ENCODE measurements at places on chromosomes 2 and 18.

DNA sequence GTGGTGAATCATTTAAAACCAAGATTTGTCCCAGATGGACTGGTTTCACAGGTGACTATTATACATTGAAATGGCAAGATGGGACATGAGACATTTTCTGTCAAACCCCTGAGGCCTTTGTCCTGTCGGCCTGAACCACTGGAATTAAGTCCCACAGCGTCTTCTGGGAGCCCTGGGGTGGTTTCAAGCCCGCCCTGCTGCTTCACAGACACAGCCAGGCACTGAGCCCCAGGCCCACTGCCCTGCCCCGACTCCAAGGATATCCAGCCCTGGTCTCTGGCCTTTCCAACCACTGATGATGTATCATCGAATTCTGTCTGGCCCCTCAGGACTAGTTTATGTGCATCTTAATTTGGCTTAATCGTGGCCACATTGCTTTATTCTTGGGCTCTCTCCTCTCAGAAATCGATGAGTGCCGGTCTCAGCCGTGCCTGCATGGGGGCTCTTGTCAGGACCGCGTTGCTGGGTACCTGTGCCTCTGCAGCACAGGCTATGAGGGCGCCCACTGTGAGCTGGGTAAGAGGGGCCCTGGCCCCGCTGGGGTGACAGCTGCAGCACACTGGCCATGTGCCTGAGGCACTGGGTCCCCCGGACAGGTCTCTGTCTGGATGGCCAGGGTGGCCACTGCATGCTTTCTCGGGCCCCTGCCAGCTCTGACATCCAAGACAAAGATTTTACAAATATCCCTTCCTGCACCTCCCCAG, 39.5 kb downstream of the MTERF4 start:
- DNase-seq, result no peak

DNA sequence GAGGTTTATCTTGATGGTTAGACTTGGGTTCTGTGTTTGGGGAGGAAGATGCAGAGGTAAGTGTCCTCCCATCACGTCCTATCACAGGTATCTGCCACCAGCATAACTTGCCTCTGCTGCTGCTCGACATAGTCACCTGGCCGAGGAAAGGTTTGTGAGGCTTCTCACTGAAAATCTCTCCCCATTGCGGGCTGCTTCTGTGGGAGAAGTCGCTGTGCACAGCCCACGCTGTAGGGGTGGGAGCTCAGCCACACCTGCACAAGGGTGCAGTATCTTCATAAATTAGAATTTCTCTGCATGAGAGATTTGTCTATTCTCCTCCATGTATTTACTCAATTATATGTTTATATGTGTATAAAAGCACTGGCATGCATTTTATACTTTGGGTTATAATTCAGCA, 415.7 kb upstream of the MYT1L start:
- no peak for DNase-seq

- DNase-seq, result no peak
Observed at GRCh38 chr2:10935366-10935918, 23.7 kb downstream of the KCNF1 start.

- DNase-seq, result no peak
Observed at GRCh38 chr18:23897291-23897690, 117.3 kb upstream of the TTC39C start.

GRCh38 chr2:5539282-5540165, 152.7 kb upstream of the SOX11 start:
- no peak for DNase-seq

- no peak for DNase-seq
Observed at GRCh38 chr2:17388798-17389197, 129.4 kb downstream of the RAD51AP2 start.

DNA sequence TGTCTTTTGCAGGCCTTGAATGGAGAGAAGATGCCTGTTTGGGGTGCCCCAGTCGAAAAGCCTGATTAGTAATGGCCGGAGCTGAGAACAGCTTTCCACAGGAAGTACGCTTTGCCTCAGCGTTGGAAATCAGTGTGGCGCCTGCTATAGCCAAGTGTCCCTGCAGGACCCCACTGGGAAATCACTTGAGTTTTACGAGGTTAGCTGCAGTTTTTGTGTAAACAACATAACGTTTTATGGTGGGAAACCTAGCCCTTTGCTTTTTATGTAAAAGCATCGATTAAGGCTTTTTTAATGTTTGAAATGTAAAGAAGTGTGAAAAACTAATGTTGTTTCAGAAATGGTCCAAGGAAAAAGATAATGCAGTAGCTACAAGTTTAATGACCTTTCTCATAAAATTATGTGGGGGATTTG, 234.2 kb downstream of the TTC32 start:
- DNase-seq, result no peak

DNA sequence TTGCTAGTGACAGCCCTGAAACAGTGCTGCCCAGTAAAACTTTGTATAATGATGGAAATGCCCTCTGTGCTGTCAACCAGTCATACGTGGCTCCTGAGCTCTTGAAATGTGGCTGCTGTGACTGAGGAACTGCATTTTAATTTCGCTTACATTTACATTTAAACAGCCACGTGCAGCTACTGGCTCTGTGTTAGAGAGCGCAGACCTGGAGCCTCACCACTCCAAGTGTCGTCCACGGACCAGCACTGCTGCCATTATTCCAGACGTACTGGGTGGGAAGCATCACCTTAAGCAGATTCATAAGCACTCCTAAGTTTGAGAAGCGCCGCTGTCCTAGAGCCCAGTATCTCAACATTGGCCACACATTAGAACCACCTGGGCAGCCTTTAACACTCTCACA, 77.0 kb upstream of the MGAT4A start:
- no peak for DNase-seq

DNA sequence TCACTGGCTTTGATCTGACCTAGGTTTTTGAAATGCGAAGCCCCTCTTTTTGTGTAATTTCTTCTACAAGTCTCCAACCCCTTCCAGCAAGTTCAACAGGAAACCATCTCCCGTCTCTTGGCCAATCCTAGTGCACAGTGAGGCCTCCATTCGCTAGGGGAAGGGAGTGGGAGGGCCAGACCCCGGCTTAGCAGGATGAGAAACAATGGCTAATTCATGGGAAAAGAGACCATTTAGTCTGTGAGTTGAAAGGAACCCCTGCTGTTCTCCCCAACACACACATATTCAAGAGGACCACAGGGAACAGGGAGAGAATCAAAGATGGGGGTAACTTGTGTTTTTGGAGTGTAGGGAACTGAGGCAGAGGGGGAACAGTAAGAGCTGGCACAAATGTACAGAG, 83.0 kb downstream of the RTN4 start:
- no peak for DNase-seq

DNA sequence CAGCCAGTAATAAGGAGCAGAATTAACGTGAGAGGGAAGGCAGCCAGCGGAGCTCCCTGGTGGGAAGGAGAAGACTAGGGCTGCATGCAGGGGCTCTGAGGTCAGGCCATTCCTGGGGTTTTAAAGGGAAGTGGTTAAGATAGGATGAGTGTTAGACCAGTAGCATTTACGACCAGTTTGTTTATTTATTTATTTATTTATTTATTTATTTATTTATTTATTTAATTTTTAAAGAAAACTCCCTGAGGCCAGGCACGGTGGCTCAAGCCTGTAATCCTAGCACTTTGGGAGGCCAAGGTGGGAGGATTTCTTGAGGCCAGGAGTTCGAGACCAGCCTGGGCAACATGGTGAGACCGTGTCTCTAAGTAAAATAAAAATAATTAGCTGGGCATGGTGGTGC, 152.8 kb downstream of the FHOD3 start:
- DNase-seq, result no peak

DNA sequence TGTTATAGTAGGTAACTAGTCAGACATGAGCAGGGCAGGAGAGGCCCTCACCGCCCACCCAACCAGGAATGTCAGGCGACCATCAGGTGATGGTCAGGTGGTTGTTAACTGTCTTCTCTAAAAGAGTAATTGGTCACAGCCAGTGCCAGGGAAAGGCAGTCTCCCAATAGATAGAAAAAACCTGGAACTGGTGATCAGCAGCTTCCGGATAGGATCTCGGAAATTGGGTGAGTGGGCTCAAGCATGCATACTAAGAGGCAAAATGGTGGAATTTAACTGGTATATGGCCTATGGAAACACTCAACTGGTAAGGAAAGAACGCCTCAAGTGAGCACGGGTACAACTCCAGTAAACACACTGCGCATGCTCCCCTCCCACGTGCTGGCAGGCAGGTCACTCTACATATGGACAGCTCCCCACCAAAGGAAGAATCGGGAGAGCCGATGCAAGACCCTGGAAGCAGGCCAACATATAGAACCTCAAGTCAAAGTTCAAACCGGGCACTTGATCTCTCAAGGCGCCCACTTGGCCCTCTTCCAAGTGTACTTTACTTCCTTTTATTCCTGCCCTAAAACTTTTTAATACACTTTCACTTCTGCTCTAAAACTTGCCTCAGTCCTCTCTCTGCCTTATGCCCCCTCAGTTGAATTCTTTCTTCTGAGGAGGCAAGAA, 43.5 kb upstream of the TMEM131 start:
- DNase-seq, result no peak

DNA sequence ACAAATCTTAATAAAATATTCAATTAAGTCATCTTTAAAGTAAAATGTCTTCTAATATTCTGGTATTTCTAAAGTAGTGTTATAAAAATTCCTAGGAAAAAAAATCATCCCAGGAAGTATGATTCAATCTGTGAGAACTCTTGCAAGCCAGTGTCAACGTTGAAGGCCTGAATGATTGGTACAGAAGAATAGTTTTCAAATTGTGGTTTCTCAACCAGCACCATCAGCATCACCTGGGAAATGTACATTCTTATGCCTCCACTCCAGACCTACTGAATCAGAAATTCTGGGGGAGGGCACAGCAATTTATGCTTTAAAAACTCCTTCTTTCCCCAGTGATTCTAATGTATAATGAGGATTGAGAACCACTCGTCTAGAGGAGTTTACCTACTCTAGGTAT, 62.3 kb upstream of the C2orf15 start:
- no peak for DNase-seq

DNA sequence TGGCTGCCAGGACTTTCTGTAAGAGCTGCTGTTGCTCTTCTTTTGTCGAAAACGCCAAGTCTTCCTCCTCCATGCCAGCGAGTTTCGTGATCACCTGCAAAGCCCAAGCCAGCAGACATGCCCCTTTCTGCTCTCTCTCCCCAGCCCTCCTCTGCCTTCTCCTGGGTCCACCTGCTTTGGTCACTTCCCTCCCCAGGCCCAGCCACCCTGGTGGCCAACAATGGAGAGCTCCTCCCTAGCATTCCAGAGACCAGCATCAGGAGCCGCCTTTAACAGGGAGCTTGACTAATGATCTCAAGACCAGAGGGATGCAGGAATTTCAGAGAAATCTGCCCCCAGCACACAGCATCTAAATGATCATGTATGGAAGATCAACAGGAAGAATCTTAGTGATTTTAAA, 34.6 kb downstream of the ERCC3 start:
- no peak for DNase-seq

DNA sequence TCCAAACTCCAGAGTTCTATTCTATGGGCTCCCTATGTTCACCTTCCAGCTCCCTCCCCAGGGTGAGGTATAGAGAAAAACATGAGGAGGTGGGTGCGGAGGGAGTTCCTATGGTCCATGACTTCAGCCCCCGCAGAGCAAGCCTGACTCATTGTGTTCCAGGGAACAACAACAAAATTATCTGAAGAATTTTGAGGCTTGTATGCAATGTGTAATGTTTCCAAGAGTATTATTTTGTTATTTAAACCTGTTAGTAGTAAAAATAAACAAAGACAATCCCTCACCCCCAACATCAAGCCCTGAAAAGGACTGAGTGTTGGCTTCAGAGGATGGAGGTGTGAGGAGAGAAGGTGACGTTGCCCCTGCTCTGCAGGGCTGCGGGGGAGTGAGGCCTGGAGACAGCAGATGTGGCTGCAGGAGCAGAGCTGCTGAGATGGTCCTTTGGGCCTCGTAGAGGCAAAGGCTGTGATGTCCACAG, 29.0 kb downstream of the LAMA3 start:
- no peak for DNase-seq

GRCh38 chr18:63144748-63145147, 174.8 kb downstream of the BCL2 start:
- DNase-seq, result no peak

DNA sequence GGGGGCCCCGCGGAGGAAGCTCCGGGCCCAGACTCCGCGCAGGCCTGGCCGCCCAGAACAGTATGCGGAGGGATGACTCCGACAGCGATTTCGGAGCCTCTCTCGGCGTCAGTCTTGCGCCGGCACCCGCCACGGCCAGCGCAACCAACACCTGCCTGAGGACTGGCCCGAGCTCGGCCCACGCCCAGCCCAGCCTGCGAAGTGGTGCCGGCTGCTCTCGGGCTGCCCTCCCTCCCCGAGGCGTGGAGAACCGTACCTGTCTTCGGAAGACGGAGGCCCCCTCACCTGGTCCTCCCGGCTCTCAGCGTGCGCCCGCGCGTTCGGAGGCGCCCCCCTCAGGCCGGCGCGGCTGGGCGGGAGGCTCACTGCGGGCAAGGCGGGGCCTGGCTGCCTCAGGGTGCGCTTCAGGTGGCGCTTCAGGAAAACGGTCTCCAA, at the start of gene M1AP:
Gene M1AP, minus strand, starts transcription at position 322 of the 435 bp plus-strand sequence. CDS start 8,055 bp downstream, outside the sequence.
- DNase-seq, result no peak

- no peak for DNase-seq
Observed at GRCh38 chr2:6764968-6765723, 100.6 kb downstream of the CMPK2 start.

- DNase-seq, result no peak
Observed at GRCh38 chr18:32315881-32316280, 126.0 kb downstream of the MEP1B start.

All from Jurkat, Clone E6-1 (cell line).